ENCODE measurements at places on chromosomes 11 and 22. TPM values are rescaled to one million over a fixed set of nuclear protein-coding genes. Genes with fewer than 3 reads are reported as not detected.

DNA sequence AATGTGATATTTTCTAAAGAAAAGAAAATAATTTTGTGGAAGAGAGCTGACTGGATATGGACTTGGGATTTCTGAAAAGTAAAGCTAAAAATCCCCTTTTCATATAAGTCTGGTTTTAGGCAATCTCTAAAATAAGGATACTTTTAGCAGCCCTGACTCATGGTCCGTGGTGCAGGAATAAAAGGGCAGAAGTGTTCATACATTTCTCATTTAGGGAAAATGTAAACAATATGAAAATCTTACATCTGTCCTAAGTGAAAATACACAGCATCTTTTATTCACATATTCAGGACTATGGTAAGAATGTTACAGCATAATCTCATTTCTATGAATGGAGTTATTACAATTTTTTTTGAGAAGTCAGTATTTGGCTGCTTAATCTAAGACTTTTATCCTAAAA, 735 bp upstream of the ETS1 start:
- no peak for ATAC-seq

APOL5 gene
- total RNA-seq: not detected

TEX54 gene
- not detected for total RNA-seq

ANO5 gene
- total RNA-seq: 0.20 TPM

- ATAC-seq: no peak
These were observed 20.2 kb upstream of the CALCB start for GRCh38 chr11:15053191-15053685.

- ATAC-seq: no peak
These were observed 123.4 kb downstream of the DSCAML1 start for GRCh38 chr11:117673602-117674001.

FUT4 gene
- total RNA-seq: 1.4 TPM

DNA sequence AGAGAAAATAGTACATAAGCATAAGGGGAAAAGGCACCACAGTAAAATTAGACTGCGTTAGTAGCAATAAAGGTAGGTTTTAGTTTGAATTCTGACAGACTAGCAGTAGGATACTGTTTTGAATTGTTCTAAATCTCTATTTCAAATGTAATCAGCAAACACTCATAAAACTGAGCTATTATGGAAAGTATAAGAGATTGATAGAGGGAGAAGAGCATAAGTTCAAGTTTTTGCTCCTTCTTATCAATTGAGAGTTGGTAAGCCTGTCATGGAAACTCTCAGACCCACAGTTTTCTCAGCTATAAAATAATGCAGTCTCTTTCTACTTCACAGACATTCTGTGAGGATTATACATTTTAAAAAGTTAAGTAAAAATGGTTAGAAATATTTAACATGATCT, 840.2 kb upstream of the CNTN5 start:
- no peak for ATAC-seq

PNPLA3 gene
- total RNA-seq: 1.3 TPM

DNA sequence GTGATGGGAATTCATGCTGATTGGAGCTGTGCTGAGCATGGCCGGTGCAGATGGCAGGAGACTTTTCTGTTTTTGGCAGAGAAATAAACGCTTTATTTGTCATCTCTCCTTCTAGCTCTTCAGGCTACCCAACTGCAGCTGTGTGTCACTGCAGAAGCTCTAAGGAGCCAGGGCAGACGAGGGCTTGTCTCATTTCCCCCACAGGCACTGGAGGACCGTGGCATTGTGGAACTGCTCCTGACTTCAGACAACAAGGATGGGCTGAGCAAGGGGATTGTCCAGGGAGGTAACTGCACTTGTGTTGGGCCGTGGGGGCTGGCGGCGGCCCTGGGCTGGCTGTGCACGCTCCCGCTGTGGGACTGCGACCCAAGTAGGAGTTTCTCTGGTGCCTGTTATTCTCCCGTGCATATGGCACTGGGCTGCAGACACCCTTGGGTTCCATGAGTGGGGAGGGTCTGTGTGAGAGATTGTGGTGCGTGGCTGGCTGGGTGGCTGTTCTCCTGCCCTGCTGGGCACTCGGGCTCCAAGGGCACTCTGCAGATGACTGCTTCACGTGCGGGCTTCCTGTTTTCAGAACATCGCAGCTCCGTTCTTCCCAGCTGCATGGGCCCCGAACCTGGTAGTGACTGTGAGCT, 27.2 kb downstream of the GLB1L2 start:
- ATAC-seq: no peak

GRCh38 chr22:35463231-35463933, 63.4 kb downstream of the MCM5 start:
- ATAC-seq: no peak

IL10RA gene
- total RNA-seq: 3.8 TPM

Data from esophagus mucosa (tissue), 1 donor.